Small intestine (tissue), 16 donors: ENCODE measurements at places on chromosomes 3 and 15.

DNA sequence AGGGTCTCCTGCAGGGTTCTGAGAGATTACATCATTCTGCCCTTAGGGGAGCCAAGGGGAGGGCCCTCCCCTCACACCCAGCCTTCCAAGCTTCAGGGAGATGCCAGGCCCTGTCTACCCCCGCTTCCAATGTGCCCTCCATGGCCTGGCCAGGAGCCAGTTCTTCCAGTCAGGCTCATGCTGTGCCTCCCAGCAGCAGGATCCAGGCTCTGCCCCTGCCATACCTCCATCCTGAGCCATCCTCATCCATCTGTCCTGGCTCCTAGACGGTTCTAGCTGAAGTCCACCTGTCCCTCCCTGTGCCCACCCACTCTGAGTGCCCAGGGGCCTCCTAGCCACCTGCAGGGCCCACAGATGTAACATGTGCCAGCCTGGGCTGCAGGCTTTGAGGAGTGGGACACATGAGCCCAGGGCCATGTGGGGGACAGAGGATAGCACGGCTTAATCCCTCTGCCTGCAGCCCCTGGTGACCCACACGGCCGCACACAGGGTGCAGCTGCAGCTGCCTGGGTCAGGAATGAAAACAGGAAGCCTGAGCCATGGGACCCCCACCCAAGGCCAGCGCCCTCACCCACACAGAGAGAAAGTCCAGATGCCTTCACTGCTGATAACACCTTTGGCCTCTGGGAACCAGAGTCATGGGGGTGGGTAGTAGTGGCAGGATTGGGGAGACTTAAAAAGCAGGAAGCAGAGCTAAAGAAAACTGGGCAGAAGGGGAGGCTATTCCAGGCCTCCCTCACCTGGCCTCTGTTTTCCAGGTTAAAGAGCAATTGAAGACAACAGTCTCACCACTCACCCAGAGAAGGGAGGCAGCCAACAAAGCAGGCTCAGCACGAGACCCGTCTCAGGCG lies 11.8 kb downstream of the PLCD1 start:
- no peak for DNase-seq

- DNase-seq = peak; percentile 62
Measured at GRCh38 chr3:47512416-47513124, 942 bp downstream of the ELP6 start.

DNA sequence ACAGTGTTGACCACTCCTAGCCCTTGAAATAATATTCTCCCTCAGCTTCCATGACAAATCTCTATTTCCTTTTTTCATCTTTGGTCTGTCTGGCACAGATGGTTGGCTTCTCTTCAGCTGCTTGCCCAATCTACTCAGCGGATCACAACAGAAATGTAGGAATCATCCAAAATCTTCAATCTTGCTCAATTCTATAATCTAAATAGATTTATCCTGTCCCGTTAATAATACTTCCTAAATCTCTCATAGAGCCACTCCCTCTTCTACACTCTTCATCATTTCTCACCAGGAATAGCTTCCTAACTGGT lies 3.8 kb downstream of the PEAK1 start:
- DNase-seq = no peak

- DNase-seq = no peak
Measured at GRCh38 chr15:91974321-91974720, 120.8 kb downstream of the SLCO3A1 start.

- DNase-seq = no peak
Measured at GRCh38 chr3:177279118-177279815, 82.0 kb upstream of the TBL1XR1 start.

GRCh38 chr15:48516121-48516520 lies 129.4 kb downstream of the FBN1 start:
- no peak for DNase-seq

GRCh38 chr3:5122741-5123706 lies 932 bp downstream of the ARL8B start:
- DNase-seq = peak; percentile 65

GRCh38 chr3:151724576-151725562 lies 8.9 kb upstream of the AADACL2 start:
- no peak for DNase-seq

- no peak for DNase-seq
Measured at GRCh38 chr3:21377071-21377769, 373.8 kb downstream of the ZNF385D start.

GRCh38 chr15:42749266-42749665 lies 12.3 kb upstream of the CDAN1 start:
- no peak for DNase-seq

- DNase-seq = no peak
Measured at GRCh38 chr3:176951586-176952292, 245.5 kb downstream of the TBL1XR1 start.

DNA sequence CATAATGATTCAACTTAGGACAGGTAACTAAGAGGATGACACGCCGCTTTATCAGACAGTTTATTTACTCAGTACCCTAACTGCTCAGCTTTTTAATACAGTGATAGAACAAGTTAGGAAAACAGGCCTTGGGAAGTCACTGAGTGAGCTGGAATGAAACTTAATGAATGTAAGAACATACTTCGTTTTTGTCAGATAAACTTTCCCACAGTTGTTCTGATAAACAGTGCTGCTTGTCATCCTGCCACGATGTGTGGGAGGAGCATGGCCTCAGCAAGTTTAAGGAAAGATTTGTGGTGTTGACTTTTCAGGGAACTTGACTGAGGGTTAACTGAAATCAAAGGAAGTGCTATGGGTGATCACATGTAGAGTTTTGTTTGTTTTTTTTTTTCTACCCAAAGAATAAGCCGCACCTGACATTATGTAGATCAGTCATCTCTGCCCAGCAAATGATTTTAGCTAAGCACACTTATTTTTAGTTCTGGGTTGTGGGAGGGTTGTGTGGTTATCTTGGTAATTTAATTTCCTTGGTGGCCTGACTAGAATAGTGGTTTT lies 5.6 kb upstream of the P2RY14 start:
- DNase-seq = no peak

DNA sequence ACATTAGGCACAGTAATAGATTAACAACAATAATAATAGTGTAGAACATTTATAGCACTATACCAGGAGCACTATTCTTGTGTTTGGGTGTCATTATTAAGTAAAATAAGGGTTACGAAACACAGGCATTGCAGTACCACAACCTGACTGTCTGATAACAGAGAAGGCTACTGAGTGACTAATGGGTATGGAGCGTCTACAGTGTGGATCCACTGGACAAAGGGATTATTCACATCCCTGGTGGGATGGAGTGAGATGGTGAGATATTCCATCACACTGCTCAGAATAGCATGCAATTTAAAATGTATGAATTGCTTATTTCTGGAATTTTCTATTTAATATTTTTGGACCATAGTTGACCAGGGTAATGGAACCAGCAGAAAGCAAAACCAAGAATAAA lies 18.2 kb downstream of the MINDY4B start:
- DNase-seq = no peak

- DNase-seq = no peak
Measured at GRCh38 chr15:67149068-67149772, 83.8 kb downstream of the SMAD3 start.

DNA sequence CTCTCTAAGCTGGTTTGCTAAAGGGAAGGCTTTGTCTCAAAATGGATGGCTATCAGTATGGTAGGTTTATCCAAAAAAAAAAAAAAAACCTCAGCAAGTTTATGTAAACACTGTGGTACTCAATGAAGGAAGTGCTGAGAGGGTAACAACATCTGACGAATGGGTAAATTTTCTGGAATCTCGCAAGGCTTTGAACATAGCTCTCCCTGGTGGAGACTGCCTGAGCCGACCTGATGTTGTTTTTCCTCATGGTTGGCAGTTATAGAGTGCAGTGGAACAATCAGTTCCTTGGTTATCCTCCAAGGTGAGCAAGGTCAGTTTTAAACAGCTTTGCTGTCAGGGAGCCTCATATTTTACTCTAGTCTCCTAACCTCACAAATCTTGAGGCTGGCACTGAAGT lies 94.6 kb downstream of the ZPLD1 start:
- peak; percentile 75 for DNase-seq

DNA sequence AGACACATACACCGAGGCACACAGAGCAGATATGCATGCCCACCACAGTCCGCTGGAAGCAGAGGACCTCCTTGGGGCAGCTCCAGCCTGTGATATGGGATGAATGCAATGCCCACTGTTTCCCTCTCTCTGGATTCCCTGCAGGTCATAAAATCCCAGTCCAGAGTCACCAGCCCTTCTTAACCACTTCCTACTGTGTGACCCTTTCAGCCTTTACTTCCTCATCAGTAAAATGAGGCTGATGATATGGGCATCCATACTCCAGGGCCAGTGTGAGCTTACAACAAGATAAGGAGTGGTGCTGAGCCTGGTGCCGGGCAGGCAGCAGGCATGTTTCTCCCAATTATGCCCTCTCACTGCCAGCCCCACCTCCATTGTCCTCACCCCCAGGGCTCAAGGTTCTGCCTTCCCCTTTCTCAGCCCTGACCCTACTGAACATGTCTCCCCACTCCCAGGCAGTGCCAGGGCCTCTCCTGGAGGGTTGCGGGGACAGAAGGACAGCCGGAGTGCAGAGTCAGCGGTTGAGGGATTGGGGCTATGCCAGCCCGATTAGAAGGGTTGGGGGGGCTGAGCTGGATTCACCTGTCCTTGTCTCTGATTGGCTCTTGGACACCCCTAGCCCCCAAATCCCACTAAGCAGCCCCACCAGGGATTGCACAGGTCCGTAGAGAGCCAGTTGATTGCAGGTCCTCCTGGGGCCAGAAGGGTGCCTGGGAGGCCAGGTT lies at the start of gene GNAT1:
Gene GNAT1 (plus strand): TSS at position 675 of the 725 bp plus-strand sequence. CDS start 116 bp downstream, outside the sequence.
- DNase-seq = no peak

- no peak for DNase-seq
Measured at GRCh38 chr3:183591881-183592521, 36.5 kb upstream of the KLHL6 start.

- no peak for DNase-seq
Measured at GRCh38 chr15:31482122-31482922, 155.7 kb downstream of the KLF13 start.

DNA sequence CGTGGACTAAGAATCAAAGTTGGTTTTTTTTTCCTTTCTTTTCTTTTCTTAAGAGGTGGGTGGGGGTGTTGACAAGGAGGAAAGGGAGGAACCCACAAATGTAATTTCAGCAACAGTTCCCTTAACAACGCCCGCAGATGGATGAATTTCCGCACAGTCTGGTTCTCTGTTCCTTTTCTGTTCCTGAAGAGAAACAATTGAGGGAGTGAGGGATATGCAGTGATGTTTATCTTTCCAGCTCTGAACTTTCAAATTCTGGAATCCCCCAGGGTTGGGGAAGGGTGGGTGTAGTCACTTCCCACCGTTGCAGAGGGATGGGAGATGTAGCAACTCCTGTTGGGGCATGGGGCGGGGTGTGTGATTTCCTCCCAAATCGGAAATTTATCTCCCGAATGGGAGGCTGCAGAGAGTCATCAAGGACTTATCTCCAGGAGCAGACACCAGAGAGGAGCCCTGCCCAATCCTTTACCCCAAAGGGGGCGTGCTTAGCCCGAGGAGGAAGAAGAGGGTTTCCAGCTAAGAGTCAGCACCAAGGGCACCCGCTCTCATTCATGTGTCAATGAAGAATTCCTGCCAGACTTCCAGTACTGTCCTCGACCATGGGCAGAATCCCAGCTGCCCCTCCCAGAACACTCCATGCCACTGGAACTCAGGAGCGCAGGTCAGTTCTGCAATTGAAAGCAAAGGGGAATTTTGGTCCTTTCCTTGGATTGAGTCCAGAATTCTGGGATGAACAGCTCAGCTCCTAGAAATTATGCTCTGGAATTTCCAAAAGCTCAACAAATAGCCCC lies 35.0 kb upstream of the CFAP161 start:
- DNase-seq = no peak

- DNase-seq = no peak
Measured at GRCh38 chr3:126543457-126544061, 15.2 kb downstream of the C3orf22 start.

GRCh38 chr15:87672309-87673288 lies 583.9 kb downstream of the NTRK3 start:
- peak; percentile 4 for DNase-seq

DNA sequence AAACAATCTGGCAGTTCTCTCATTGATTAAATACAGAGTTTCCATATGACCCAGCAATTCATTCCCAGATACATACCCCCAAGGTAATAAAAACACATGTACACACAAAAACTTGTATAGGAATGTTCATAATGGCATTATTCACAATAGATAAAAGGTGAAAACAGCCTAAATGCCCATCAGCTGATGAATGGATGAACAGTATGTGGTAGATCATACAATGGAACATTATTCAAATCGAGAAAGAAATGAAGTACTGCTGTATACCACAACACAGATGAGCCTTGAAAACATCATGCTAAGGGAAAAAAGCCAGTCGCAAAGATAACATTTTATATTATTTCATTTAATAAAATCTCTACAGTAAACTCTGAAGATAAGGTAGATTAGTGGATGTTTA lies 71.2 kb downstream of the SLTM start:
- DNase-seq = no peak

GRCh38 chr3:187743195-187744141 lies 1.8 kb downstream of the BCL6 start:
- peak; percentile 72 for DNase-seq

GRCh38 chr3:43394041-43394554 lies 107.8 kb downstream of the SNRK start:
- no peak for DNase-seq

GRCh38 chr15:57916695-57917094 lies 148.8 kb downstream of the ALDH1A2 start:
- no peak for DNase-seq

GRCh38 chr3:102714567-102714966 lies 279.8 kb downstream of the ZPLD1 start:
- no peak for DNase-seq

DNA sequence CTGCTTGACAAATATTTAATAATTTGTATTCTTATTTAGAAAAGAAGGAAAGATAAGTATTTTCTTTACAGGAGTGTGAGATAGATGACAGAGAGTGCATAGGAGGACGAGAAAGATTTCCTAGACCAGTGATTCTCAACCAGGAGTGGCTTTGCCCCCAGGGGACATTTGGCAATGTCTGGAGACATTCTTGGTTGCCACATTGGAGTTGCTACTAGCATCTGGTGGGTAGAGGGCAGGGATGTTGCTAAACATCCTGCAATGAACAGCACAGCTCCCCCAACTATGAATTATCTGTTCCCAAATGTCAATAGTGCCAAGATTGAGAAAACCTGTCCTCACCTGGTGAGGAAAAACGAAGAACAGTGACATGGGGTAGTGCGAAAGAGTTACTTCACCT lies 30.8 kb upstream of the MINAR1 start:
- no peak for DNase-seq

GRCh38 chr3:111700054-111700453 lies 104.9 kb upstream of the ZBED2 start:
- no peak for DNase-seq

DNA sequence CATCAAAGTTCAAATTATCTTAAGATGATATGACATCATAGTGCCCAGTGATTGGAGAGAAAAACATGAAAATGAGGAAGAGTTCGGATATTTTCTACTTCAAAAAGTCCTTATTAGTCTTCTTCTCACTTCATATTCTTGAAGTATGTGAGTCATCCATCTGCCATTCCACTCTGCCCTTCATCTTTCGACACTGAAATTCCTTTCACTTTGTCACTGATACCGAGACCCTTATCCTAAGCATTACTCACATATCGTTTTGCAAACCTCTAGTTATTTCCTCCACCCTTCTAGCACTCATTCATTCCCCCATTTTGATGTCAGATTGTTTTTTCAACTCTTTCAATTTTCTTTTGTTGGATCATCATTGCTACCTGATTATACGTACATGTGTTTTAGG lies 4.0 kb downstream of the OR5H14 start:
- no peak for DNase-seq

- no peak for DNase-seq
Measured at GRCh38 chr3:152335273-152335672, 66.5 kb downstream of the MBNL1 start.
